ENCODE measurements at places on chromosomes 5 and 9.

GRCh38 chr5:16492398-16493140, 27.0 kb upstream of the ZNF622 start:
- peak; percentile 50 for DNase-seq

DNA sequence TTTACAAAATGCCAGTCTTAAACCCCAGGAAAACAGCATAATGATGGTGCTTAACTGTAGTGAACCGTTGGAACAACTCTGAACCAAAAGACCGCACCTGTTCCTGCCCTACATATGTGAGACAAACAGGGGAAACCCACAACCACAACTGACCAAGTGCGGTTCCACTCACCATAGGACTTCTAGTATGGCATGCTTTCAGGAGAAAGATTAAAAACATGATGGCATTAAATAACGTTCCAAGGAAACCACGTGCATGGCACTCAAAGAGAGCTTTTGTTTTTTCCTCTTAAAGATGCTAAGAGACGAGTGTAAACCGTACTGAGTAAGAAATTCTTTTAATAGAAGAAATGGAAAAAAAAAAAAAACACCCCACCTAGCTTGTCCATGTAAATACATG, 119.8 kb downstream of the SSBP2 start:
- no peak for DNase-seq

GRCh38 chr5:88806338-88806737, 76.6 kb downstream of the MEF2C start:
- no peak for DNase-seq

DNA sequence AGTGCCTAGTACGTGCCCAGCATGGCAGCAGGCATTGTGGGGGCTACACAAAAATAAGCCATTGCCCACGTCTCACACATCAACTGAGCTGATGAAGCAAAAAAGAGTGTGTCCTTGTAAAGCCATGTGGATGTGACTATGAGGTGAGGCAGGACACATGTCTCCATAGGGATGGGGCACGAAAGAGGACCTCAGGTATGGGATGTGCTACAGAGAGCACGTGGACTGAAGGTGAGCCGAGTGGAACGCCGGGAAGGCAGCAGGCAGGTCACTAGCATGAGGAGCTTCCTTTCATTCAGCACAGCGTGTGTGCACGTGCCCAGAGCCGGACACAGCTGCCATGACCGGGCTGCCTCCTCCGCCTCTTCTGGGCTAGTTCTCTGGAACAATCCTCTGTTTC, 429.8 kb downstream of the SPOCK1 start:
- DNase-seq: no peak

DNA sequence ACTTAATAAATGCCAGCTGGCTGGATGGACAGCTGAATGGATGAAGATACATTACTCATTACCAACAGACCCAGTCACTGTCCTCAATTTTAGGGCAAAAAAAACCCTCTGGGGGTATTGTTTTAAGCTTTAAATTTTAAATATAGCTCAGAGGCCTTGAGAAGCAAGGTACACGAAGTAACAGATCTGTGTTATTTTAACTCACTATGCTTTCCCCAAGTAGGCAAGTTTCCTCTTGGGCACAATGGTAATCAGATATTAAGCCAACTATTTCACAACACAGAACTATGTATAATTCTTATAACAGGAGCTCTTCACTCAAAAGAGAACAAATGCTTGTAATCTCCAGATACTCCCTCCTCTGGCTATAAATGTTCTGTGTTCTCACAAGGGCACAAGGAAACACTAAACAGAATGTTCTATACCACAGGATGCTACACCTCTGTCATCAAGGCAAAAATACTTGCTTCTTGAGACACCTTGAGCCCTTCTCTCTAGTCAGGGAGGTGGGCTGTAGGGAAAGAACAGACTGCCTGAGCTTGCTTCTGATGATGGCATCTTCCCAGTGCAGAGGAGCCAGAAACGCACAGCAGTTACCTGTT, 443.8 kb downstream of the SPOCK1 start:
- no peak for DNase-seq

DNA sequence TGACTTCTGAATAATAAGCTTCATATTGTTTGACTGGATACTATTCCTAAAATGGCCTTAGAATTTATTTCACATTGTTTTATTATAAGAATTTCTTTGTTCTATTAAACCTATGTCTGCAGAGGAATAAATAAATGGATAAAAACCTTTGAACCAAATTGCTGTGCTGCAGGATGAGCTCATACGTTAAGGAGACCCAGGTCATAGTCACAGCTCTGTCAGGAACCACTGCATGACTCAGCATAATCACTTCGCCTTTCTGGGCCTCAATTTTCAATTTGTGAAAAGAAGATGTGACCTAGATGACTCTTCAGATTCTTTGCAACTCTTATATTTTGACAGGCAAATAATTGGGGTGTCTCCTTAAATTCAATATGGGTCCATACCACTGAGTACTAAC, 36.7 kb upstream of the HMHB1 start:
- no peak for DNase-seq

- no peak for DNase-seq
These were observed 16.3 kb upstream of the KCNV2 start for GRCh38 chr9:2700909-2701550.

DNA sequence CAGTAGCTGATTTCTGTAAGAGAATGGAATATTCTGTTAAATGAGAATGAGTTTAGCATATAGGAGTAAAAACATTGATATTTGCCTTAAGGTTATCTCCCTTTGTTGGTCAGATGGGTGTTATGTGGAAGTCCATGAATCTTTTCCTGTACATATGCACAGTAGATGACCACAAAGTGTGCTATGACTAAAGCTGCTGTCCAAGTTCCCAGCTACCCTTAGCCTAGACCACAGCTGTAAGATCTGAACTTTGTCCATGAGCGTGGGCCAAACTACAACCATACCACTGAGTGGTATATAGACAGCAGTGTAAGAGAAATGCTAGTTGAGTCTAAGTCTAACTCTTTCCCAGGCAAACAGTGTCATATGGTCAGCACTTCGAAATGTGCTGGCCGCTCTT, 48.8 kb downstream of the CD180 start:
- no peak for DNase-seq

- DNase-seq: no peak
These were observed 59.1 kb downstream of the PHF2 start for GRCh38 chr9:93635186-93636107.

DNA sequence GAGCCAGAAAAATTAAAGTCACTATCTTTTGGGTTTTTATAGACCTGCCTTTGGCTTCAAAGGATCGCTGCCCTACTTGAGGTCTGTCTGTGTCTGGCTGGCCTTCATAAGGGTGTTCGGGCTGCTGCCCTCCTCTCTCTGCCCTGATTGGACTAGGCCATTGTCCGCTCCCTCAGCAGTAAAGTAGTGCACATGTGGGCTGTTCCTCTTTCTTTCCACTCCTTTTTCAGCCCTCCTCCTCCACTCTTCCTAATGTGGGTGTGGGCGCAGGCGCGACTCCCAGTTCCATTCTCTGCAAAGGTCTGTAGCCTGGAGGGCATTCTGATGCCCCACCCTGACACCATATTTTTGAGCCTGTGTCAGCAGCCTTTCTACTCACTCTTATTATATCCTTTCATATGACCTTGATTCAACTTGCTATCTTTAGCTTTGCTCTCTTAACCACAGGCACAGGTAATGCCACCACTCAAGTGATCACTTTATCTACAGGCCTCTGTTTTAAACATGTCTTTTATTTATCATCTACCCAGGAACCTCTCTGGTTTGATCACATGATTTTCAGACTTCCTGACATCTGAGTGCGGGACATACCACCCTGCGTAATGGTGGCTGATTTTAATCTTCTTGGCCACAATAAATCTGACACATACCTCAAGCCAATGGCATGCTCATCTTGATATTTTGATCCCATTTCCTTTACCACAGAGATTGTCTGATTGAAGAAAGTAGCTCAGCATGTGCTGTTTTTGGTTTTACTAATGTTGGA, 144.5 kb downstream of the AOPEP start:
- peak; percentile 76 for DNase-seq
